ENCODE measurements at places on chromosomes 1 and 21.

- DNase-seq = no peak
Measured at GRCh38 chr1:214550857-214551435, 456 bp downstream of the PTPN14 start.

DNA sequence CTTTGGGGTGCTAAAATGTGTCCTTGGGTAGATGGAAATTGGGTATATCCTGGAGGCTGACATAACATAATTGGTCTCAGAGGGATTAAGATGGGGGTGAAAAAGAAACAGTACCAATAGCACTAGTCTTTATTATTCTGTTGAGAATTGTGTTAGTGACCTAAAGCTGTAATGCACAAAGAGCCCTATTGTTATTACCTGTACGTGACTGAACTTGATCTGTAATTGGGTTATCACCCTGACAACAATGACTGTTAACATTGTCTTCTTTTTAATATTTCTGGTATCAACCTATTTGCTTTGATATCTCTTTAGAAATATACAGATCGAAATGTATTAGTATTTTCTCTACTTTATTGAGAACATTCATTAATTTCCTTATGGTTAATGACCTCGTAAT, 147.6 kb downstream of the NEK7 start:
- no peak for DNase-seq

GRCh38 chr1:27405074-27405473, 12.7 kb downstream of the GPR3 start:
- DNase-seq = no peak

DNA sequence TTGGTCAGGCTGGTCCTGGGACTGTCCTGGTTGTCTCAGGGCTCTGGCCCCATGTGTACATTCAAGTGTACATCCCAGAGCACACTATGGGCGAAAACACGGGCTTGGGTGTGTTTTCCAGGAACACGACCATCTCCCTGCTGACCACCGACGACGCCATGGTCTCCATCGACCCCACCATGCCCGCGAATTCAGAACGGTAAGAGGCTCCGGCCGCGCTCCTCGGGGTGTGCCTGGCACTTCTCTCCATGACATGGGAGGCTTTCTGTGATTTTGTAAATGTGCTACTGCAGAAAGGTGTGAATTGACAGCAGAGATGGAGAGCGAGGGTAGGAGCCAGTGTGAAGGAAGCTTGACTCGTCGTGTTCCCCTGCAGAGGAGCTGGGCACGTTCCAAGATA, 34.4 kb downstream of the PDE9A start:
- no peak for DNase-seq

- no peak for DNase-seq
Measured at GRCh38 chr1:56416495-56416894, 162.9 kb downstream of the PLPP3 start.

- DNase-seq = no peak
Measured at GRCh38 chr1:2318314-2319278, 72.8 kb downstream of the MORN1 start.

DNA sequence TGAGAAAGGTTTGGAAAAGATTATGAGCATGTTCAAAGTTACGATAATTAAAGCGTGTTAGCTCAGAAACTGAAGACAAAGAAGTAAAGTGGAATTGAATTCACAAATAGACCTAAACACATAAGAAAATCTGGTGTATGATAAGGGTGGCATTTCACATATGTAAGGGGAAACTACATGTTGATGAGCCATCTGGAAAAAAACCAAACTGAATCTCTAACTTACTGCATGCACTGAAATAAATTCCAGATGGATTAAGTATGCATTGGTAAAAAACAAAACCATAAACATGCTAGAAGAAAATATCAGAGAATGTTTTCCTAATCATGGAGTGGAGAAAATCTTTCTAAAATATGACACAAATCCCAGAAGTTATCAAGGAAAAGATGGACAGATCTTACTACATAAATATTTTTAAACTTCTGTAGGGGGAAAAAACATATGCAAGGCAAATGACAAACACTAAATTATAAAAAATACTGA, 34.0 kb upstream of the CTPS1 start:
- no peak for DNase-seq

GRCh38 chr1:935751-936231, 12.1 kb downstream of the SAMD11 start:
- DNase-seq = no peak

DNA sequence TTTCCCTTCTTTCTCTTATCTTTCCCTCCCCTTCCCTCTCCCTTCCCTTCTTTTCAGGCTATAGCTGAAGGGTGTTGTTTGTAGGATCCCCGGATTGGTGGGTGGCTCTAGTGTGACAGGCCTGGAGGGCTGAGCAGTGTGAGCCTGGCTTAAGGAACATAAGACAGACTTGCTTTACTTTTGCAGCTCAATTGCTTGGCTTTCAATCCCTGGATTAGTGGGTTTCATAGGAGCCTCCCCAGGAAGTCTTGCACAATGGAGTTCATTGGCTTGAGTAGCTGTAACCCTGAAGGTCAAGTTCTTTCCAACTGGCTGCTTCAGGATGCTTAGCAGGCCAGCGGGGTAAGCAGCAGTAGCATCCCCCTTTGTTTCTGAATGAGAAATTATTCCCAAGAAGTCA, 126.7 kb downstream of the CAMTA1 start:
- DNase-seq = no peak

DNA sequence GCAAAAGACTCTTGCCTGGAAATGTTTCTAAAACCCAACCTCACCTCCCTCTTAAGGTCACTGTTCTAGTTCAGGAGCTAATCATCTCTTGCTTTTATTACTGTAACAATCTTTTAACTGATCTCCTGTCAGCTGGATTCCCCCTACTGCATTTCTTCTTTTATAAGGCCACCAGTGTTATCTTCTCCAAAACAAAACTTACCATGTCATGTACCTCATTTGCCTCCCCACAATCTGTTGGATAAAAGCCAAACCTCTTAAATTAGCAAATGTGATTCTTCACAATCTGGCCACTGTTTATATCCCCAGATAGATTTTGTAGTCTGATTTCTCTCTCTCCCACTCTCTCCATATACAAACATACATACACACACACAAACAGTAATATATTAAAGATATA, 143.3 kb downstream of the DENND1B start:
- DNase-seq = no peak

DNA sequence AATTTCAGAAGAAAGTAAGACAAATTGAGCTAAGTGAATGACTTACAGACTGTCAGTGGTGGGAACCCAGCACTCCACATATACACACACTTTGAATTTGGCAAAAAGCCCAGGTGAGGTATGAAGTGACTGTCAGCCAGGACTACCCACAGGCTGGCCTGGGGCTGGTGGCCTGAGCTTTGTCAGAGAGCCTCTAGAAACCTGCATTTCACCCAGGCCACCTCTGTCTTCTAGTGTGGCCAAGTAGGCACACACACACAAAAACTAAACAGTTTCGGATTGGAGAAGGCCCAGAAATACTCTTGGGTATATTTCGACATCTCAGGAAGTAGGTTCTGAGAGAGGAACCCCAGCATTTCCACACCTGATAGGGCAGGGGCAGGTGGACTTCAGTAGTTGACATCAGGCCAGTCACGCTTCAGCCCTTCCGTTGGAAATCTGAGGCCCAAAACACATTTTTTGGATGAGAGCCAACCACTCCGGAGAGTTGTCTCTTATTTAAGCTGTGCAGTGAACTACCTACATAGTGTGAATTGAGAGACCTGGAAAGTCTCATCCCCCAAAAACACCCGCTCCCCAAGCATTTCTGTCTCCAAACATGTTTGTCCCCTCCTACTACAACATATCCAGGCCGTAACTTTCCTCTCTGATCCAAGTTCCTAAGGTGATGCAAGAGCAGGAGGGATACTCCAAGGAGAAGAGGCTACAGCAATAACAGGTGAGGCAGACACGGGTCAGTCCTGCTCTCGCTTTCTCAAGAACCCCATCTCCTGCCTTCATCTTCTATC, 167.2 kb upstream of the PROX1 start:
- DNase-seq = no peak

DNA sequence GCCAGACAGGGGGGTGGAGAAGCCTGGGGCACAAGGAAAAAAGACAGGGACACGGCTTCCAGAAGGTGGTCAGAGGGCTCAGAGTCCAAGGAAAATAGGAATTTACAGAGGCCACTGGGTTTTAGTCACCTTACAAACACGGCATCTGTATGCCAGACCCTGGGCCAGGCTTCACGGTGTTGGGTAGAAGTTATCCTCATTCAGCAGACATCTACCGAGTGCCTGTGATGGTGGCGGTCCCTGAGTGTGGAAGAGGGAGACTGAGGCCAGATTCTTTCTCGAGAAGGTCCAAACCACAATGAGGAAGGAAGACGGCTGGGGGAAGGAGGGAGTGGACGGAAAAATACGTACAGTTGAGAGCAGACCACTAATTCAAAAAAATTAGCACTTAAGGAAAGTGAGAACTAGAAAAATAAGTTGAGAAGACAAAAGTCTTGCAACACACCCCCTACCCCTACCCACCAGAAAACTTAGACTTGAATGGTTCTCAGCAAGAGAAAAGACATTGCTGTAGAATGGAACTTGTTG, 864 bp upstream of the BTG2 start:
- DNase-seq = no peak

- DNase-seq = no peak
Measured at GRCh38 chr1:23452011-23452411, 27.5 kb upstream of the TCEA3 start.

GRCh38 chr1:10507111-10507879, 32.5 kb downstream of the PEX14 start:
- DNase-seq = peak; percentile 26

All from activated T-helper 1 cell treated with anti-CD3 and anti-CD28 coated beads, Interleukin-2, amount 50 U/mL, for 16 hours (primary cell).